ENCODE measurements at places on chromosomes 4 and X. TPM values are rescaled to one million over a fixed set of nuclear protein-coding genes. Genes with fewer than 3 reads are reported as not detected.

GRCh38 chr4:153649572-153649991 lies 34.5 kb upstream of the TLR2 start:
- H3K36me3 ChIP-seq = no peaks in the 10 kb centered on the region
- H3K27ac ChIP-seq = no peak overlapping the region
- H3K4me1 ChIP-seq = no peaks in the 10 kb centered on the region
- DNase-seq = peak; percentile 21
- H3K4me3 ChIP-seq = no peak overlapping the region

DNA sequence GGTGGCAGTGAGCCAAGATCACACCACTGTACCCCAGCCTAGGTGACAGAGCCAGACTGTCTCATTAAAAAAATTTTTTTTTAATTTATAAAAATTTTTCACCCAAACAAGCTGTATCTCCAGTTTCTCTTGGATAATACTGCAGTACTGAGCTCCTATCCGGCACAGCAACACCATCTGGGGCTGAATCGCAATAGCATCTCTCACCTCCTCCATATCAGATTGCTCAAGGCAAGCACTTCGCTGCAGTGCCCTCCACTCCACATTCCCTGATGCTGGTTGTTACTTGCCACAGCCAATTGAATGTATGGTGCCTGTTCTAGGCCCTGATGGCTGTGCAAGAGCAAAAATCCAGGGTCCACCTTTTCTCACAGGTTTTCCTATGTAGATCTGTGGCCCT lies 69.3 kb upstream of the FAM241A start:
- no peak overlapping the region for H3K4me3 ChIP-seq
- H3K36me3 ChIP-seq = no peaks in the 10 kb centered on the region
- no peak for DNase-seq
- no peak overlapping the region for H3K27ac ChIP-seq

RBMXL3 gene
- not detected for total RNA-seq

- no peaks in the 10 kb centered on the region for H3K36me3 ChIP-seq
- no peaks in the 10 kb centered on the region for H3K4me1 ChIP-seq
- DNase-seq = no peak
- H3K27ac ChIP-seq = no peak overlapping the region
- no peak overlapping the region for H3K4me3 ChIP-seq
Measured at GRCh38 chr4:159520074-159520473, 417.2 kb downstream of the RAPGEF2 start.

Data from HepG2 (cell line).